ENCODE measurements at places on chromosomes 5 and 9.

- no peak for DNase-seq
These were observed 73.5 kb downstream of the PAX5 start for GRCh38 chr9:36960575-36960955.

GRCh38 chr9:112158656-112159367, 16.3 kb downstream of the SUSD1 start:
- DNase-seq: no peak

DNA sequence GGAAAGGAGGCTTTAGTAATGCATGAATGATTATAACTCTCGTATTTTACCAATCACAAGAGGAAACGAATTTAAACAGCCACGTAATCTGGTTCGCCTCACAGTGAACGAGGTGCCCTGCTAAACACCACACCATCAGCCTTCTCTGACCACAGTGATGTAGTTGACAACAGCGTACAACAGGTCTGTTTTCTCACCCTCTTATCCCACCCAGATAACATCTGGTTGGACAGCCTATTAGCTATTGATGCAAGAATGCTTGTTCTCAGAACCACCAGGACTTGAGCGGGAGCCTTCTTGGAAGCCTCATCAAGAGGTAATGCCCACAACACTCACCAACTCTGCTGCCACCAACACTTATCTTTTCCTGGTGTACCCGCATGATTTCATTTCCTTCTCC, 23.3 kb downstream of the SLC1A3 start:
- DNase-seq: no peak

DNA sequence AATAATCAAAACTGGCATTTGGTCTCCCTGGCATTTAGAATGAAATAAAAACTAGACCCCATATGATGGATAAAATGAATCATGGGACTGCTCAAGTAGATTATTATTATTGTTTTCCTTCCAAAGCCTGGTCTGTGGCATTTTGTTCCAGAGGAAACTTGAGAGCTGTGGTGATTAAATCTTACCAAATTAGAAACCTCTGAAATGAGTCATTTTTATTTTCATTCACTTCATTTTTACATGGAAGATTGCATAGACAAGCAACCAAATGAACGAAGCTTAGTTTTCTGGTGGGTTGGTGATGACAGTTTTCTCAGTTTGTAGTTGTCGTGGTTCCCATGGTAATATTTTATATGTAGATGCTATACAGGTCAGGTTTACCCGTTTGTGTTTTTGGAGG, 23.4 kb downstream of the PAM start:
- peak; percentile 65 for DNase-seq

- peak; percentile 90 for DNase-seq
These were observed 25.6 kb downstream of the ABL1 start for GRCh38 chr9:130860458-130861316.

DNA sequence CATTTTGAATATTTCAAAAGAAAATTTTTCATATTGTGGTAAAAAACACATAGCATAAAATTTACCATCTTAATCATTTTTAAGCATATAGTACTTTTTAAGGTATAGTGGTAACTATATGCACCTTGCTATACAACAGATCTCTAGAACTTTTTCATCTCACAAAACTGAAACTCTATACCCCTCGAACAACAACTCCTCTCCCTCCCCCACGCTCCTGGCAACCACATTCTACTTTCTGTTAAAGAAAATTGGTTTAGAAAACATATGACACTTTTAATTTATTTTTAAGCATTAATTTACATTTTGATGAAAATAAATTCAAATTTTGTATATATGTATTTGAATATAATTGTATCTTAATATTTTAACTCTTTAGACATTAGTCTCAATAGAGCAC, 147.2 kb upstream of the EFNA5 start:
- no peak for DNase-seq

- DNase-seq: no peak
These were observed 13.3 kb downstream of the ARAP3 start for GRCh38 chr5:141668601-141669265.

GRCh38 chr9:37811906-37812476, 11.4 kb downstream of the DCAF10 start:
- DNase-seq: no peak

- no peak for DNase-seq
These were observed 43.4 kb upstream of the SH3PXD2B start for GRCh38 chr5:172497591-172498255.

DNA sequence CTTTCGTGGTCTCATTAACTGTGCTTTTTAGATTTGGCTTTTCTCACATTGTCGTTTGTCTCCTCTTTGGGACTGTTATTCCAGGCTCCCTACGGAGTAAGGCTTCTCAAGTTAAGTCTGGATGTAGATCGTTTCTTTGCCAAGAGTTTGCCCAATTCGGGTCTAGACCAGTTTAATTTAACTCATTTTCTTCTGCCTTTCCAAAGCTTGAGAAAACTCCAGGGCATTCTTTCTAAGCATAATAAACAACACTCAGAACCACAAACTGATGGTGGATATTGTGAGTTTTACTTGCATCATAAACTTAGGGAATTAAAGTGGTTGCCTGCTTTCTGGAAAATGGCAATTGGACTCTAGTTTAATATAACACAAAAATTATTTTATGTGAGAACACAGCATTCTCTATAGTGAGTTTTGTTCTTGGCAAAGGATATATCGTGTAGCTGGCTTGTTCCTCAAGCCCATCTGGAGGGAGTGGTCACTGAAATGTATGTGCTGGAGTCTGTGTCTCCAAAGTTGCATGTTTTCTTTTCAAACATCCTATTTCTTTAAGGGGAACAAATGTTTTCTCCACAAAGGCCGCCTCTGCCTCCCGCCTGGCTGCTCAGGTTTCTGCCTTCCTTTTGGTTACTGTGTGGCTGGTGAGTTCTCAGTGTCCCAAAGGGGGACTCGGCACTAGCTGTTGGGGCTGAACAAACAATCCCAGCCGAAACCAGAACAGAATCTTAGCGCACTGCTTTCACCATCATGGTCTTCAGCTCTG, 211.3 kb upstream of the FBN2 start:
- no peak for DNase-seq

DNA sequence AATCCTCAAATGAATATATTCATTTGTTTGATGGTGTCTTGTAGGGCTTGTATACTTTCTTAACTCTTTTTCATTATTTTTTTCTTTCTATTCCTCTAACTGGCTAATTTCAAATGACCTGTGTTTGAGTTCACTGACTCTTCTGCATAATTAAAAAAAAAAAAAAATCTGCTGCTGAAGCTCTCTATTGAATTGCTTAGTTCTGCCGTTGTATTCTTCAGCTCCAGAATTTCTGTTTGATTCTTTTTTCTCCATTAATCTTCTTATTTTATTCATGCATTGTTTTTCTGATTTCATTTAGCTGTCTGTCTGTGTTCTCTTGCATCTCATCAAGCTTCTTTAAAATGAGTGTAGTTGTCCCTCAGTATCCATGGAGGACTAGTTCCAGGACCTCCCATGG, 244.6 kb downstream of the ROR2 start:
- DNase-seq: no peak

GRCh38 chr9:108746864-108747263, 108.9 kb downstream of the ACTL7B start:
- DNase-seq: no peak

GRCh38 chr9:126330536-126330935, 3.9 kb downstream of the MVB12B start:
- no peak for DNase-seq

DNA sequence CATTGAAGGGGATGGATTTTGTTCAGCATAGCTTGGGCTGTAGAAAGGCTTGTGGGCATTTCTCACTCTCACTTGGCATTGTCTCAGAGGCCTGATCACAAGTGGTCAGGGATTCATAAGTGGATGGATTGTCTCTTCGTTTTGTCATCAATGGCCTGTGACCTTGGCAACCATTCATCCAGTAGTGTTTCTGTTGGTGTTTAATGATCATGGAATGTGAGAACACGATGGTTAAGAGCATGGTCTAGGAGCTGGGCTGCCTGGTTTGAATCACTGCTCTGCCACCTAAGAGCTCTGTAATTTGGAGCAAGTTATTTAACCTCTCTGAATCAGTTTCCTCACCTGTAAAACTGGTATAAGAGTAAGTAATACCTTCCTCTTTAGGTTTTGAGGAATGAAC, 430.1 kb upstream of the MEF2C start:
- peak; percentile 28 for DNase-seq

GRCh38 chr5:107302441-107302840, 368.3 kb downstream of the EFNA5 start:
- no peak for DNase-seq

DNA sequence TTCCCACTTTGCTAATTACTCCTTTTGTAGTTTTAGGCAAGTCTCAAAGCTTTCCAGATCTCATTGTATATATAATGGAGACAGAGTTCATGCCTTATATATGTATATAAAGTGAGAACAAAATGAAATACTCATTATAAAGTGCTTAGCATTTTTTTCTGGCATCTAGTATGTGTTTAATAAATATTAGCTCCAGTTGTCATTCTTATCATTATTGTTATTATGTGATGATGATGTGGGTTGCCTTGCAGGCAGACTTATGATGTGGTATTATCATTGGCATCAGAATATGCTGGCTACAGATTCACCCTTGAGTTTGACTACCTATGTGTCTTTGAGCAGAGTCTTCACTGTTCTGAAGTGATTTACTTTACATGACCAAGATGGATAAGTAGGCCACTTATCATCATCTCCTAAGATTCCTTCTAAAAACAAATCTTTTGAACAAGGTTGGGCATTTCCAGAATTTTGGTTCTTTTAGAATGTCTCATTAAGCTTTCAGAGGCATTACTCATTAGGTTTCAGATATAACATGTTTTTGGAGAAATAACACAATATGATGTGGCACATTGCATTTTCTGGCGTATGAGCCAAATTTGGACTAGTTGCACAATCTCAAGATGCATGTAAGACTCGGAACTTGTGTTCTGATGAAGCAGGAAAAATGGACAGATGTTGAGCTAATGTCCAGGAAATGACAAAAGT, 145.6 kb upstream of the TNC start:
- DNase-seq: peak; percentile 52

GRCh38 chr9:19163631-19164030, 36.3 kb upstream of the PLIN2 start:
- DNase-seq: no peak

- no peak for DNase-seq
These were observed 95.7 kb downstream of the LPAR1 start for GRCh38 chr9:110942522-110942921.

DNA sequence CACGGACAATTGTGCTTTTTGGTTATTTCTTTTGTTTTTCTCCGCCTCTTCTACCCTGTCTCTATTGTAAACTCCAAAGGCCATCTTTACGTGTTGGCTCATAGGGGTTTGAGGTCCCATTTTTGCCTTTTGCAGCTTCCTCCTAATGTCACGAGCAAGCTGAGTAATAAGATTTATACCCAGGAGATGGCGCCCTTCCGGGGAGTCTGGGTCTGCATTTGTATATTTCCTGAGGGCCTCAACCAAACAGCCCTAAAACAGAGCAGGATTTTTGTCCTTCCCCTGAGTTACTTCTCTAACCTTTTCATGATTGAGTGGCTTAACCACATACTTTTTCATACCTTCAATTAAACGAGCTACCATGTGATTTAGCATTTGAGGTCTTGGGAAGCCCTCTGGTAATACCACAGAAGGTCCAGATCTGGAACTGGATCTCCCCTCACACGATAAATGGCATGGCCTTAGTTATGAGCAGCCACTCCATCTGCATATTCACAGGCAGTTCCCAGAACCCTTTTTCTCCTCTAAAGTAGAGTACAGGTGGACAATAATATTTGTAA, 11.2 kb upstream of the CFAP95 start:
- DNase-seq: peak; percentile 13

GRCh38 chr5:131795228-131795627, 1.6 kb downstream of the FNIP1 start:
- DNase-seq: no peak

- DNase-seq: no peak
These were observed 22.8 kb upstream of the PANK3 start for GRCh38 chr5:168601972-168602371.

GRCh38 chr5:54703133-54703532, 185.6 kb downstream of the SNX18 start:
- peak; percentile 86 for DNase-seq
